ENCODE measurements at places on chromosomes 3 and 15.

- DNase-seq, result peak; percentile 2
Measured at GRCh38 chr15:91047545-91048199, 25.3 kb upstream of the VPS33B start.

DNA sequence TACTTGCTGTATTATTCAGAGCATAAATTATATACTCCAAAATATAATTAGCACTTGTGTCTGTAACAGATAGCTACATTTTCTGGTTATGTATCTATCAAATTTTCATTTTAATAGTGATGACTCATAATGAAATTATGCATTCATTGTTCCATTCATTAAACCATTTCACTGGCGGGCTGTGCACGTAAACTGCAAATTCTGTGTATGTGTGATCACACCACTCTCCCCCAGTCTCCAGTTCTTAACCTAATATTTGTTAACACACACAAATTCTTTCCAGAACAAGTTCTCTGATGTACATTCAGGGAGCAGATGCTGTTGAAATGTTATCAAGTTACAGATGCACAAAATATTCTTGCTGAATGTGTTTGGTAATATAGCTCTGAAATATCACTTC lies 3.8 kb upstream of the KCNMB2 start:
- DNase-seq, result no peak

GRCh38 chr3:195394024-195394423 lies 48.8 kb downstream of the ACAP2 start:
- no peak for DNase-seq

DNA sequence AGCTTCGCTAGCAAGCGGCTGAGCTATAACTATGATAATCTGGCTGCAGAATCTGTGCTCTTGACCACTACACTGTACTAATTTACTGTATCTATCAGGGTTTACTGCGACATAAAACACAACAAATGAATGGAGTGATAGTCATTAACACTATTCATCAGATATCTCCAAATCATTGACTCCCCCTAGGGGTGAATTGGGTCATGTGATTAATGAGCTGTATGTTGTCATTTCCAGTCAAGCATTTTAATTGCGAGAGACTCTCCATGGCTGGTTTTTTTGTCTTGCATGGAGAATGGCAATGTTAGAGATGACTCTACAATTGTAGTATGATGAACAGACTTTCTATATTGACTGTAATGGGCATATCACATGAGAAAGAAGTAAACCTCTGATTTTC lies 10.5 kb upstream of the TM4SF18 start:
- peak; percentile 22 for DNase-seq
